ENCODE measurements at places on chromosomes 3 and 15.

GRCh38 chr3:177314897-177315296 is 117.6 kb upstream of the TBL1XR1 start:
- DNase-seq: no peak

GRCh38 chr3:135994708-135995337 is 29.3 kb downstream of the PPP2R3A start:
- DNase-seq: no peak

GRCh38 chr15:41490355-41490754 is 3.3 kb upstream of the ITPKA start:
- DNase-seq: no peak

GRCh38 chr3:191802671-191803070 is 341.7 kb downstream of the PYDC2 start:
- DNase-seq: no peak

GRCh38 chr3:195458316-195458717 is 15.5 kb upstream of the ACAP2 start:
- DNase-seq: no peak

- DNase-seq: no peak
These were observed 33.1 kb upstream of the EIF5A2 start for GRCh38 chr3:170941551-170941950.

- DNase-seq: no peak
These were observed 184.3 kb downstream of the PCCB start for GRCh38 chr3:136434429-136434828.

DNA sequence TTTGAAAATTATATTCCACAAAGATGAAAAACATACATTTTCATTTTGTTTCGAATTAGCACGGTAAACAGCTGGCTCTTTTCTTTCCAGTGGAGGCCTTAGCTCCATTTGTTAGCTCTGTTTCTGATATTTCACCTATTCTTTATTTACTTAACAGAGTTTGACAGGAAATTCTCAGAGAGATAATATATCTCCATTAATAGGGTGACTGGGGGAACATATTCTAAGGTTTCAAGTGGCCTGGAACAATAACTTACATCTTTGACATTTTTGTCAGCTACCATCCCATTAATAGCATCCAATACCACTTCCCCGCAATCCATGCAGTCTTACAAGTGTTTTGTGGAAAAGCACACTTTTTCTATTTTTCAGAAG is 577.6 kb upstream of the MDFIC2 start:
- DNase-seq: no peak

- peak; percentile 24 for DNase-seq
These were observed 4.1 kb upstream of the AMOTL2 start for GRCh38 chr3:134378384-134378783.

DNA sequence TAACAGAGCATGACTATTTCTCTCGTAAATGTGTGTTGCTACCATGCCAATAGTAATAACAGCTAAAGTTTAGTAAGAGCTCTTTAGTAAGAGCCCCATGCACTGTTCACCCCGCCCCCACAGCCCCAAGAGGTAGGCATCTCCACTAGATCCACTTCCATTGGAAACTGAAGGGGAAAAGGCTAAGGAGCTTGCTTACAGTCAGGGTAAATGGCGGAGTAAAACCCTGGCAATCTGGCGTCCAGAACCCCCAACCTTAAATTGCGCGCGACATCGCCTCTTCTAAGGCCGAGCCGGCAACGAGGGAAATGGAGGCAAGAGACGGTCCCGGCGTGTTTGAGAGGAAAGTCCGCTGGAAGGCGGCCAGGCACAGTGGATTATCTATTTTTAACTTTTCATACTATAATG is 654 bp upstream of the C3orf38 start:
- DNase-seq: no peak

- DNase-seq: no peak
These were observed 156.5 kb downstream of the CADPS start for GRCh38 chr3:62718515-62719320.

All from femur (tissue), 1 donor.